ENCODE measurements at places on chromosomes 16 and 17.

DNA sequence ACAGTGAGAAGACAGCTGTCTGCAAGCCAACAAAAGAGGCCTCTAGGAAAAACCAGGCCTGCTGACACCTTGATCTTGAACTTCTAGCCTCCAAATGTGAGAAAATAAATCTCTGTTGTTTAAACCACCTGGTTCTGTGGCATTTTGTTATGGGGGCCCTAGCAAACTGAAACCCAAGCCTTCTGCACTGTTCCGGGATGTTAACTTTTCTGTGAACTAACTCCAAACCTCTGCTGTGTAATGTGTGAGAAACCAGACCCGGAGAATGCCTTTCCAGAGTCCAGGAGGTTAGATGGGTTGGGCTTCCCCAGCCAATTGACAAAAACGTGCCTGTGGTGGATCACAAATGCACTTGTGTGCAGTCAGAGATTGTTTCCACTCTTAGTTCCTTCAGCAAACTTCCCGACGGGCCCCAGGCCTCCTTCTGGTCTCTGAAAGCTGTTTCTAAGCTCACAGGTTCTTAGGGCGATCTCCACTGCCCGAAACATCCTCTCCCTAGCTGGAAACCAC lies 13.6 kb upstream of the GGA2 start:
- no peak for DNase-seq

DNA sequence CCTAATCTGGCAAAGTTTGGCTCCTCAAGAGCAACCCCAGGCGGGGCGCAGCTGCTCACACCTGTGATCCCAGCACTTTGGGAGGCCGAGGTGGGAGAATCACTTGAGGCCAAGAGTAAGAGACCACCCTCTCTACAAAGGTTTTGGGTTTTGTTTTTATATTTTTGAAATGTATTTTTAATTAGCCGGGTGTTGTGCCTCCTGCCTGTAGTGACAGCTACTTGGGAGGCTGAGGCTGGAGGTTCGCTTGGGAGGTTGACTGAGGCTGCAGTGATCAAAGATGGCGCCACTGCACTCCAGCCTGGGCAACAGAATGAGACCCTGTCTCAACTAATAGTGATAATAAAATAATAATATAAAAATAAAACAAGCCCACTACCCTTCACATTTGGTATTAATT lies 756 bp upstream of the USP7 start:
- DNase-seq: no peak

DNA sequence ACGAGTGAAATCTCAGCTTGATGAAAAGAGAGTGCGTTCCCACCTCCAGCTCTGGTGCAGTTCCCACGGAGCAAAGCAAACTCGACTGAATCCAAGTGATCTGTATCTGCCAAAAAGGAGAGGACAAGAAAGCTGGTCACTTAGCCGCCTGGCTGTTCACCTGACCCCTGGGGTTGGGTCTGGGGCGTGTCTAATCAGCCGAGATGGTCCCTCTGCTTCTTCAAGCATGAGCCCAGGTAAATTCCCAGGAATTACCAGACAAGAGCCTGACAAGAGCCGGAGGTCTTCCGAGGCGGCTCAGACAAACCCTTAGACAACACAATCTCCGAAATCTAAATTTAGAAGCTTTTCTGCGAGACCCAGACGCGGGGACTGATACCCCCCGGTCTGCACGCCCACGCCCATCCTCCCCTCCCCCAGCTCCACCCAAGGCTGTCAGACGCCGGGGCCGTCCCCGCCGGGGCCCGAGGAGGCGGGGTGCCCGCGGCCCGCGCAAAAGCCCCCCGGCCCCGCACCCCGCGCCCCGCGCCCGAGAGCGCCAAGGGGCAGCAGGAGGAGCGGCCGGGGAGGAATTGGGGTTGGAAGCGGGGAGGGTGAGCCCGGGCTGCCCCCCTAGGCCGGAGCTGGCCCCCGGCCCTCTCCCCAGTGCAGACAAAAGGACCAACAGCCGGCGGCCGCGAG lies 674 bp downstream of the ZNF821 start:
- no peak for DNase-seq

- no peak for DNase-seq
These were observed 25.3 kb downstream of the CMIP start for GRCh38 chr16:81469710-81470535.

GRCh38 chr17:6027342-6028024 lies 42.7 kb upstream of the WSCD1 start:
- no peak for DNase-seq

GRCh38 chr16:83939266-83939855 lies 13.7 kb upstream of the OSGIN1 start:
- no peak for DNase-seq

DNA sequence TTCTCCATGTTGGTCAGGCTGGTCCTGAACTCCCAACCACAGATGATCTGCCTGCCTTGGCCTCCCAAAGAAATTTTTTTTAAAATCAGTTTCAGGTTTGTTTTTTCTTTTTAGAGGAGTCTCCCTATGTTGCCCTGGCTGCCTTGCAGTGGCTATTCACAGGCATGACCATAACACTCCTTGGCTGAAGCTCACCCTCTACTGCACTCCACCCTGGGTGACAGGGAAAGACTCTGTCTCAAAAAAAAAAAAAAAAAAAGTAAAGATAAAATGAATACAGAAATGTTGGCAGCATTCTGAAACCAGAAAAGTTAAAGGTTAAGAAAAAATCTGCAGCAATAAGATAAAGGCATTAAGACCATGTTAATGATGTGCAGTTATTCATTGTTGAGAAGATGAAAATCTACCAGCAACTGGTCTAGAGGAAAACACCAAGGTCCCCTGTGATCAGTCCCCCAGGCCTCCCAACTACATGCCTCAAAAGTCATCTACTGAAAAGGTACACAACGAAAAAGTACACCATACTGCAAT lies 15.1 kb downstream of the YWHAE start:
- DNase-seq: no peak

GRCh38 chr17:2636169-2636930 lies 42.9 kb downstream of the PAFAH1B1 start:
- DNase-seq: no peak

GRCh38 chr16:84314373-84314772 lies 19.7 kb downstream of the WFDC1 start:
- DNase-seq: no peak
